Skin of body (tissue), 3 donors: ENCODE measurements at places on chromosomes 4 and X. TPM values are rescaled to one million over a fixed set of nuclear protein-coding genes. Genes with fewer than 3 reads are reported as not detected.

GRCh38 chr4:142567199-142567598 lies 278.9 kb downstream of the INPP4B start:
- DNase-seq: no peak

UGT2B10 gene
- total RNA-seq: not detected

DGKK gene
- total RNA-seq: not detected

DNA sequence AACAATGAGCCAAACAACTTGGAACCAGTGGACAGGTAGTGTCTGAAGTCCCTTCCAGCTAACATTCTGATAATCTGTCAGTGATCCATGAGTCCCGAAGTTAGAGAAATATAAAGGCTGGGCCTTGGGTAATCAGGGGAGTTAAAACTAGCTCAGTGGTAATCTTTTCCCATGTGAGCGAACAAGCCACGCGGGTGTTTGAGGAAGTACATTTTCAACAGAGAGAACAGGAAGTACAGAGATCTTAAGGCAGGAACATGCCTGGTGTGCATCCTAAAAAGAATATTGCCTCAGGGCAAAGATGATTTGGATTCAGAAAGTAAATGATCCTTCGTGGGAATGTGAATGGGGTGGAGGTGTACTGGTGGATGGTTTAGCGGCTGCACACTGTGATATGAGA lies 42.9 kb downstream of the FNIP2 start:
- DNase-seq: peak; percentile 18

DNA sequence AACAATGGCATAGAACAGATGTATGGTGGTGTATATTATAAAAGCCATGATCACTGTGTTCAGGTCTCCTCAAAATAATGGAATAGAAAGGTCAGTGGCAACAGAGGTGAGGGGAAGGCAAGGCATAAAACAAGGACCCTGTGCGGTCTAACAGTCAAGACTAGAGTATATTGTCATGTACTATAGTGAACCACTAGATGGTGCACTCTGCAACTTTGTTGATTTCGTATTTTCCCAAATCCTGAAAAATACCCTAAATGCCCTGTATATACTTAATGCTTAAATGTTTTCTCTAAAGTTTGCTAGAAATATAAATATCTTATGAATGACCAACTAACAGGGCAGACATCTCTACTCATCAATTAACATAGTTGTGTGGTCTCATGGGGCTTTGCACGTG lies 453.0 kb downstream of the PCDH11X start:
- no peak for DNase-seq

- DNase-seq: no peak
Observed at GRCh38 chr4:148126825-148127224, 315.4 kb downstream of the NR3C2 start.

CXXC4 gene
- 0.59 TPM for total RNA-seq

SPANXN3 gene
- not detected for total RNA-seq

DNA sequence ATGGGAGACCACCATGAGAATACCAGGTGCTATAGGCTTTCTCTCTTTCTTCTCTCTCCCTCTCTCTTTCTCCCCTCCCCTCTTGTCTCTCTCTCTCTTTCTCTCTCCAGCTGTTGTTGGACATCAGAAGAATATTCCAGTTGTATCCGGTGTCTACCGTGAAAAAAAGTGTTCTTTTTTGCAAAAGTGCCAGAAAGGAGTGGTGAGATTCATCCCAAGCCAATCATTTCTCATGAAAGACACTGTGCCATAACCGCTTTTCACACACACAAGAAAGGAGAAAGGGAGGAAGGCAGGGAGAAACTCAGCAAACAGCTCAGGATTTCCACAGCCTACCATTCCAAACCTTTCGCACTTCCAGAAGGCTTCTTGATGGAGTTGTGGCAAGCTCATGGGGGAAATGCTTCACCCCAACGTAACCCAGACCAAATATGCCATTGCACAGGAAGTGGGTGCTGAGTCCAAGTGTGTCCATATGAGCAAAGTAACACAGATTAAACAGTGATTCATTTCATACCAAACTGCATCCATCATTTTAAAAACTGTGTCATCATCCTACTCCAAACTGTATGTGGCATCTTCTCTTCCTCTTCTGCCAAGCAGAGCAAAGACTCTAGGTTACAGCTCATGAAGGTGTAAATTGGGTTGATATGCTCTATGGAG lies 224.0 kb downstream of the APBB2 start:
- DNase-seq: peak; percentile 81

GLUD2 gene
- total RNA-seq: 3.3 TPM

FAM9B gene
- not detected for total RNA-seq

- no peak for DNase-seq
Observed at GRCh38 chr4:10743357-10743756, 58.8 kb upstream of the CLNK start.

GRCh38 chr4:131258361-131258760 lies 1890.7 kb upstream of the PCDH10 start:
- DNase-seq: no peak

GRCh38 chr4:61200916-61201526 lies 895 bp downstream of the ADGRL3 start:
- DNase-seq: peak; percentile 47

GRCh38 chr4:5019796-5020195 lies 538 bp upstream of the CYTL1 start:
- DNase-seq: no peak

NPY1R gene
- 5.6 TPM for total RNA-seq

GRCh38 chrX:47483306-47484268 lies 565 bp upstream of the ZNF41 start:
- no peak for DNase-seq

COQ2 gene
- total RNA-seq: 10.6 TPM

DNA sequence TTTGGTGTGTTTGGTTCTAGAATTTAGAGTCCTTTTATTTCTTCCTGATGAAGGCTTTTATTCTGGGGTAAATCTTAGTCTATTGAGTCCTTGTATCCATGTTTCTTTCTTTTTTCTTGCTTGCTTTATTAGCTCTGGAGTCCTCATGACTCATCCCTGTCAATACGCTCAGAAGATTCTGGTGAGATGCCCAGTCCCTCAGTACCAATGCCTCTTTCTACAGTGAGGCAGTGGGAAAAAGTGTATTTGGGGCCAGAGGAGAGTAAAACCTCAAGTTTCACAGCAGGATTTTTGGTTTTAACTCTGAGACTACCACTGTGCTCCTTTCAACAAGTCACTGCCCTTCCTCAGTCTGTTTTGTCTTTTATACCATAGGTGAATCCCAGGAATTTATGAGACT lies 368.0 kb downstream of the GBA3 start:
- DNase-seq: no peak

DNA sequence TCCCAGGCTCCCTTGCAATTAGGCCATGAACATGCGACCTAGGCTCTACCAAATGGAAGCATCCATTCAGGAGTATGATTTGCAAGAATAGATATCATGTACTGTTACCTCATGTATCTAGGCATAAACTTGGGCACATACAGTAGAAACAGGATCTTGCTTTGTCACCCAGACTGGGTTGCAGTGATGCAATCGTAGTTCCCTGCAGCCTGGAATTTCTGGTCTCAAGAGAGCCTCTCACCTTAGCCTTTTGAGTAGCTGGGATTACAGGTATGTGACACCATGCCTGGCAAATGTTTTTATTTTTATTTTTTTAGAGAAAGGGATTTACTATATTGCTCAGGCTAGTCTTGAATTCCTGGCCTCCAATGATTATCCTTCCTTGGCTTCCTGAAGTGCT lies 994.2 kb downstream of the ADGRL3 start:
- DNase-seq: no peak

DNA sequence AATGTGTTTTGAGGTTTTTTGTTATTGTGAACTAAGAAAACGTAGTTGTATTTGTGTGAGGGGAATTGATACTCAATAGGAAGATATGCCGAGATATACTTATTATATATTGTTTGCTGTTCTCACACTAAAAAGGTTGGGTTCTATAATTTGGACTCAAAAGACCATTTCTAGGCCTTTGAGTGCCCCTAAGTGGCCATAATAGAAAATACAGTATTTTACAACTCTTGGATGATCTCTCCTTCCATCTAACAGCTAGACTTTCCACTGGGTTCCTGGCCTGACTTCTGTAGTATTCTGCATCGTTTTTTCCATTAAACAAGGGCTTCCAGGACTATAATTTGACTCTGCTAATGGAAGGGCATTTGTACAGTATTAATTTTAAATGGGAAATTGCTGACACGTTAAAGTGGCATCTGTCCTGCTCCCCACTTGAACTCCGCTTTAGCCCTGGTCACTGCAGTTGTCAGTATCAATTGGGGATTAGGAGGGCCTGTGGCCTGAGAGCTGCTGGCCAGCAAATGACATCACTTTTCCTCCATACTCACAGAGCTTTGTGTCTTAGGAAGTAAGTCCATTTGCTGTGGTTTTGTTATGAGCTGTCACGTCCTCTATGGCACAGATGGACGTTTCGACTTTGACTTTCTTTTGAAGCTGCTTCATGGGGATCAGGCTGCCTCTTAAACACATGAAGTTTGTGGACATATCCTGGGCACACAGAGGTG lies 176.9 kb downstream of the SLIT2 start:
- DNase-seq: no peak
